ENCODE measurements at places on chromosomes 12 and 14. TPM values are rescaled to one million over a fixed set of nuclear protein-coding genes. Genes with fewer than 3 reads are reported as not detected.

GRCh38 chr12:81811061-81811777 lies 52.1 kb upstream of the PPFIA2 start:
- DNase-seq = no peak

Gene ZNF891
- 9.1 TPM for total RNA-seq

DNA sequence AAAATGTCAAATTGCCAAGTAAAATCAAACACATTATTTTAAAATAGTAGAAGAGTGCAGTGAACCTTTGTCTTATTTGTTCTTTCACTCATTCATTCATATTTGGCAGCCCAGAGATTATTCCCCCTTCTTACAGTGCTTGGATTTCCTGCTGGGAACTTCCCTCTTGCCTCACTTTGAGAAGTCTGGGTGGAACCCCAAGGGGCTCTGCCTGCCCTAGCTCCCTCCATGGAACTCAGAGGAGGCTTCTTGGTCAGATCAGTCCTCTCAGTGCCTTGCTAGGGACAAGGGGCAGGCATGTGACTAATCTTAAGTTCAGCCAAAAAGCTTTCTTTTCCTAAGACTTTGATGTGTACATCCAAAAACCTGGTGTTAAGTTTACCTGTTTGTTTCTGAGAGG lies 84.7 kb upstream of the OVCH1 start:
- no peak for DNase-seq

Gene STAT6
- total RNA-seq = 83.8 TPM

- DNase-seq = no peak
Measured at GRCh38 chr12:100672075-100672592, 98.7 kb downstream of the GAS2L3 start.

Gene HOXC10
- total RNA-seq = 3.4 TPM
